Activated T-cell treated with anti-CD3 and anti-CD28 coated beads for 24 hours (primary cell): ENCODE measurements at places on chromosomes 16 and 17.

GRCh38 chr17:81206657-81207056 lies 16.1 kb downstream of the CEP131 start:
- no peak for DNase-seq

- DNase-seq = no peak
Measured at GRCh38 chr16:24518498-24518897, 20.9 kb upstream of the RBBP6 start.

- no peak for DNase-seq
Measured at GRCh38 chr17:42472709-42473521, 14.2 kb downstream of the ATP6V0A1 start.

DNA sequence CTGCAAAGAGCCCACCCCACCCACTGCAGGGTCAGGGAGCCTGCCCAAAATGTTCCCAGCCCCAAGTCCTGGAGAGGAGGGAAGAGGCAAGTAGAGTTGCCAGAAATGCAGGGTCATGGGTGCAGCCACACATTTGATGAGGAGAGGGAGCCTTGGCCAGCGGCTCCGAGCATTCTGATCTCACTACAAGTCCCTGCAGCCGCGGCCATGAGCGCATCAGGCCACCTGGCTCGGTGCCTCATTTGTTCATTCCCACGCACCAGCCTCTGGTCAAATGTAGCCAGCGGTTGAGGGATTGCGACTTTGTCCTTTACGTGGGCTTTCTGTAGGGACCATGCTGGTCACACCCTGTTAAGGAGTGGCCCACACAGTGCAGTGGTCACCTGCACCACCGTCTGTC lies 48.7 kb downstream of the PGS1 start:
- no peak for DNase-seq

DNA sequence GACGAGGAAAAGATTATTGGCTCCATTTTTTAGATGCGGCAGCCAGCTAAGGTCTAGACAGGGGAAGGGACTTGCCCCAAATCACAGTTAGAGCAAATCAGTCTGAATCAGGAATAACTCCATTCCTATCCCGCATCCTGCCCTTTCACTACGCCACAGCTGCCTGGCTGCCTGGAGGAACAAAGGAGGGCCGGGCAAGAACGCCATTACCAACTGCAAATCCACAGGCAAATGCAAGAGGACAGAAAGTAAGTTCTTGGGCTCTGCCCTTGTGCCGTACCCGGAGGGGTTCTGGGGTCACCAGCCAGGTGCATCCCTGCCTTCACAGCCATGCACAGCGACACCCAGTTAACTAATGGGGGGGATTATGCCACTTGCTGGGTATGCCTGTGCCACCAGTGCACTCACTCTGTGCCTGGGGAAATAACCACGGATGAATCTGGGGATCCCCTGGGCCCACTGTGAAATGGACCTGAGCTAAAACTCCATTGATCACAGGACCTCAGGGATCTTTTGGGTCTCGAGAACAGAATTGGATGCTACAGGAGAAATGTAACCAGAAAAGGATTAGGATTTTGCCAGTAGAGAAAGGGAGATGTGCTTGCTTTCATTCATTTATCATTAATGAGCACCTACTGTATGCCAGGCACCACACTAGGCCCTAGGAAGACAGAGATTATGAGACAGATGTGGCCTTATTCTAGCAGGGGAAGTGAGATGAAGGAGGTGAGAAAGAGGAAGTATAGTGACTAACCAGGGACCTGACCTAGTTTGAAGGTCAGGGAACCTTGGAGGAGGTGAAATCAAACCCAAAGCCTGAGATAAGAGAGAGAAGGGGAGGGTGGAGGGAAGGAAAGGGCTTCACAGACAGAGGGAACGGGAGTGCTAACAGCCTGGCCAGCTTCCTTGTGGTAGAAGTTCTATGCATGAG lies 17.7 kb downstream of the BCL7C start:
- no peak for DNase-seq

- no peak for DNase-seq
Measured at GRCh38 chr17:9109933-9110332, 88.6 kb downstream of the NTN1 start.

- DNase-seq = no peak
Measured at GRCh38 chr17:77437017-77437416, 296.2 kb downstream of the SEC14L1 start.
